ENCODE measurements at places on chromosomes 6 and 20.
A peak's percentile ranks its signal among the peaks of the same experiment; 100 is the strongest.

GRCh38 chr6:147859071-147859470, 350.6 kb downstream of the SAMD5 start:
- no peak for DNase-seq

DNA sequence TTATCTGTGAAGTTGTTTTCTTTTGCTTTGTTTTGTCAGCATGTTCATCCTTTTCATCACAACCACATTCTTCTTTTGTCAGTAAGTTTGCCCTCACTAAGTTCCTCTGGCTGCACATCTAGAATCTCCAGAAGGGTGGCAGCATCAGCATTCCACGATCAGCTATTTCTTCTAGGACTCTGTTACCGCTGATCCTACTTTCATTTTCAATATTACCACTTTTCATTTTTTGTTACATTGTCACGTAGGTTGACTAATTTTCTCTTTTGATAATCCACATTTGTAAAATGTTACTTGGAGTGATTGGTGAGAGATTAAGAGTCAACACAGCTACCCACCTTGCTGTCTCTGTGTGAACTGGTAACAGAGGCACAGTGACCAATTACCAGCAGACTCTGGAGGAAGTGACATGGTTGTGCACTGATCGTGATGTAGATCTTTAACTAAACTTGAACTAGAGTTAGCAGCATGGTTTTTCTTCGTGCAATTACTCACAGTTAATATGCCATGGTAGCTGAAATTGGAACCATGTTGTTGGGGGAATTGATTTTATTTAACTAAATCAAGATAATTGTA, 307.9 kb upstream of the SLC35B3 start:
- DNase-seq: no peak

DNA sequence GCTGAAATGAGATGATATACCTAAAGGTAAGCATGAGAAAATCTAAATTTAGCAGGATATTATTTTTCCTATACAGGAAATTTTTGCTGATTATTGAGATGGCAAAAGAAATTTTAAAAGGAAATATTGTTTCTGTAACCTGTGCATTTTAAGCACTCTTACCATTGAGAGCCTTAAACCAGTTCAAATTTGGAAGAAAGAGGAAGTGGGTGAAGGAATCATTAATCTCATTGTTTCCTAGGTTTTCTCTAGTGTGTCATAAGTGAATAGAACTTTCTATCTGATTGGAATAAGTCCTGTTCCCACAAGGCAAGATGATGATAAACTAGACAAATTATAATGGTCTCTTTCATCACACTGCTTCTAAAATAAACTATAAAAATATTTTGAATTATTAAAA, 22.4 kb upstream of the FKBP1C start:
- no peak for DNase-seq

DNA sequence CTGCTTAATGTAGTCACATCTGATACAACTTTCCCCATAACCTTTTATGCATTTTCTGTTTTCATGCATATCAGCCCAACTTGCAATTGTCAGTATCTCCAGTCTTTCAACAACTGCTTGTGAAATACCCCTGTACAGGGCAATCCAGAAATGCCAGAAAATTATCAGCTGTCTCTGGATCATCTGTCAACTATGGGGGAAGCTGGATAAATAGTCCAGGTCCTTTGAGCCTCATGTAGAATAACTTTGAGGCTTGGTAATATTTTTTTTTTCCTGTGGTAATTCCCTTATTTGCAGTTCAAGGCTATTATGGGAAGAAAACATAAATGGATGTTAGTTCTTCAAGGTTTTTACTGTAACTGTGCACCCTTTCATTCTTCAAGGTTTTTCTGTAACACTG, 6.2 kb downstream of the DEFB125 start:
- no peak for DNase-seq

DNA sequence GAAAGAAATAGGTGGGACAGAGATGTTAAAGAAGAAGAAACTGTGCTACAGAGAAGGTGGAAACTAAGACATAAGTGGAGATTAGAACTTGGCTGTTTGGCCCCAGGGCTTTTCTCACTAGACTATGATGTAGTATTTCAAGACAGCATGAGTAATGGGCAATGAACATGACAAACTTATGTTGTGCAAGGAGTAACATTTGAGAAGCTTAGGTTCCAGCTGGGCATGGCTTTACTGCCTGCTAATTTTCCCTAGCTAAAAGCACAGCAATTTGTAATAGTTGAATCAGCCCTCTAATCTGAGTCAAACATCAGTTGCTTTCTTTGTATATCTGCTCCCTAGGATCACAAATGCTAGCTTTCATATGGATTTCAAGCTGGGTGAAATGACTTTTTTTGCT, 294.3 kb upstream of the BMP2 start:
- no peak for DNase-seq

DNA sequence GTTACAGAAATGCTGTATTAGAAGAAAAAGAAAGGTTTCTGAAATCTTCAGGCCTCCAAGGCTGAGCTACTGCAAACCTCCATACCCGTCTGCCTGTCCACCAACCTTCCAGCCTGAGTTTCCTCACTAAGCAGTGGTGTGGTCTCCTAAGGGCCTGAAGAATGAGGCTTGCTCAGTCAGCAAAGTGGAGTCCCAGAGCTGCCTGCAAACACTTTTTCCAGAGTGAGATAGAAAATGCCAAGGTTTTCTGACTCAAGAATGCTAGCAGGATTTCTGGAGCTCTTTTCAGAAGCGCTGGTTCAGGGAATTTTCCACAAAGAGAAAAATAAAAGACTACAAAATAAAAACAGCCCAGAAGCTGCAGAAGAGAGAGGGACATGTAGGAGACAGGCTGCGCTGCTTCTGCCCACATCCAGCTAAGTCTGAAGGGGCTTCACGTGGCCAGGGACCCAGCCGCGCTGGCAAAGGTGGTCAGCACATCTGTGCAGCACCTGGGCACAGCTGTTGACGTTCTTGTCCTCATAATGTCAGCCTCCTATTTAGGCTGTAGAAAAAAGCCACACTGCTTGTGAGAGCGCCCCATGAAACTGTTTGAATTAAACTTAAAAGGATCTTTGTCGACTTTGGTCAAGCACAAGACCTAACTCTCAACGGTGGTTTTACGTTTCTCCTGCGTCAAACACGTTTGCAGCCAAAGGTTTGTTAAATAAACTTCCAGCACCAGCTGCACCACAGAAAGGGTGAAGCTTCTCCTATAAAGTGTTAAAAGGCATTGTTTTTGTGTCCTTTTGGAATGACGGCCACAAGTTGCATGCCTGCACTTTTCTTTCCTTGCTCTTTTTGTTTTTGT, 209.0 kb downstream of the THBS2 start:
- DNase-seq: peak; percentile 41

DNA sequence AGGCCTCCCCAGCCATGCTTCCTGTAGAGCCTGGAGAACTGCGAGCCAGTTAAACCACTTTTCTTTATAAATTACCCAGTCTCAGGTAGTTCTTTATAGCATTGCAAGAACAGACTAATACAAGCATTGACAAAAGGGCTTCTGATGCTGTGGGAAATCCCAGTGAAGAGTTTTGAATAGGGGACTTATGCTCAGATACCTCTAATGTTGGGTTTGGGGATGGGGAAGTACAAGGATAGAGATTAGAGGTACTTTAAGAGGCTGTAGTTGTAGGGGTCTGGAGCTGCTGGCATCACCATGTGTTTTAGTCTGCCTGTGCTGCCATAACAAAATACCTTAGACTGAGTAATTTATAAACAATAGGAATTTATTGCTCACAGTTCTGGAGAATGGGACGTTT, 8.8 kb downstream of the SLX4IP start:
- DNase-seq: no peak
